ENCODE measurements at places on chromosomes 1 and 21.

DNA sequence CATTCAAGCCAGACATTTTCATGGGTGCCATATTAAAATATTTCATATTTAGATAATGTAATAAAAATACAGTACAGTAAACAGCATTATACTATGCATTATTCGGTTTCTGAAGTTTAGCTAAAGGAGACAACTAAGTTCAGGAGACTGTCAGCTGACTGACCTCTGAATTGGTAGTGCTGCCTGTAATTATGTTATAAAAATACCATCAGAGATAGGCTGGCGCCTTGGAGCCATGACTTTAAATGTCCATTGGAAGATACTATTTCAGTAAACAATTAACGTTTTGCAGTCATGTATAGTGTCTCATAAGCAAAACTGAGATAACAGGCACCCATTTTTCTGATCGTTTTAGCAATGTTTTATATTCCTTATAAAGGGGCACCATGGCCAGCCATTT lies 11.3 kb upstream of the RAB29 start:
- no peak for DNase-seq

DNA sequence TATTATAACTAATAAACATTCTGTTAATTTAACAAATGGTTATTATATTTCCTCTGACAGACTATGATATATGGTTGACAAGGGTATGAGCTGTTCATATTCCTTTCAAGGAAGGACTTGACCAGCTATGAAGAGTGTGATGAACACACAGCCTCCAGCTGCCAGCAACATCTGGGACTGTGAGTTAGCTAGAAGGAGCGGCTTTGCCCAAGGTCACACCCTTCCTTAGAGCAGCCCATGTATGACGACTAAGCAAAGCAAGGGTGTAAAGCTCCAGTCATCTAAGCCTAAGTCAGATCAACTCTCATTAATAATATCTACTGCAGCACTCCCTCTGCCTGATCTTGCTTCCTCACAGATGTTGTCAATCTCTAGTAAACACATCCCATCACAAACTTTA lies 355.4 kb downstream of the PLPP3 start:
- no peak for DNase-seq

GRCh38 chr1:12619792-12620487 lies 1.9 kb upstream of the DHRS3 start:
- no peak for DNase-seq

DNA sequence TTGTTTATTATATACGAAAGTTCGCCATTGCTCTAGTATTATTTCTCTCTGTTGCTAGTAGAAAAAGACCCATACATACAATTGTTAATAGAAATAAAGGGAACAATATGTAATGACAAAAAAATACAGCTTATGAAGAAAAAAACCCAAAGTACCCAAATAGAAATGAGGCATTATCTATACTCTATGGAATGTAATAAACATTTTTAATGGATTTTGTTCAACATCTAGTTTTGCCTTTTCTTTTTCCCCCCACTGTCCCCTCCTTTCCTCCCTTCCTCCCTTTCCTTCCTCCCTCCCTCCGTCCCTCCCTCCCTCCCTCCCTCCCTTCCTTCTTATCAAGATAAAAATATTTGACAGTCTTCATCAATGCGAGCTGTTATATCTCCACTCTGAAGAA lies 81.5 kb upstream of the NEK7 start:
- DNase-seq: no peak

- DNase-seq: no peak
Observed at GRCh38 chr1:87572008-87572407, 243.3 kb downstream of the LMO4 start.

GRCh38 chr1:44743211-44743610 lies 3.6 kb downstream of the KIF2C start:
- no peak for DNase-seq

- DNase-seq: no peak
Observed at GRCh38 chr1:175380521-175381300, 188.1 kb upstream of the KIAA0040 start.

DNA sequence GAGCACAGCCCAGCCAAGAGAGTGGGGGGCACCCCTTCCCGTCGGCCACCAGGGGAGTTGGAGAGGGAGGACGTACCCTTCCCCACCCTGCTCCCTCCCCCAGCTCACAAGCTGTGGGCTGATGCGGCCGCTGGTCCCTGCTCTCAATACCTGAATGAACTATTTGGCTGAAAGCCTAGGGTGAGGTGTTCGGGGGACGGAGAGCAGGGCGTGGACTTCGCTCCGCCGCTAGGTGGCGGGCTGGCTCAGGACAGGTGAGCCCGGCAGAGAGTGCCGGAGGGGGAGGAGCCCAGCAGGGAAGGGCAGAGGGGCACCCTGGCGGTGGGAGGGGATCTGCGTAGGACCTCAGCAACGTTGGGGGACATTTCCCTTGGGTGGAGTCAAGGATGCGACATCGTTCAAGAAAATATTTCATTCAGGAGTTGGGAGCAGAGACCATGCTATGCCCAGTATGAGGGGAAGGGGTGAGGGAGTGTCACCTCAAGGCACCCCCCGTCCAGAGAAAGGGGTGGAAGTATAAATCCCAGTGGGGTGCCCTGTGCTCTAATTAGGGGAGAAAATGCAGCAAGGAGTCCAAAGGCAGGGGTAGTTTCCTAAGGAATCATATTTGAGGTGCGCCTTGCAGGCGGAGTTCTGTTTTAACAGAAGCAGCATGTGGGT lies 12.0 kb upstream of the RHBG start:
- DNase-seq: no peak

- no peak for DNase-seq
Observed at GRCh38 chr1:227218870-227219573, 99.3 kb downstream of the CDC42BPA start.

GRCh38 chr21:38718481-38718880 lies 87.2 kb upstream of the ETS2 start:
- DNase-seq: no peak

DNA sequence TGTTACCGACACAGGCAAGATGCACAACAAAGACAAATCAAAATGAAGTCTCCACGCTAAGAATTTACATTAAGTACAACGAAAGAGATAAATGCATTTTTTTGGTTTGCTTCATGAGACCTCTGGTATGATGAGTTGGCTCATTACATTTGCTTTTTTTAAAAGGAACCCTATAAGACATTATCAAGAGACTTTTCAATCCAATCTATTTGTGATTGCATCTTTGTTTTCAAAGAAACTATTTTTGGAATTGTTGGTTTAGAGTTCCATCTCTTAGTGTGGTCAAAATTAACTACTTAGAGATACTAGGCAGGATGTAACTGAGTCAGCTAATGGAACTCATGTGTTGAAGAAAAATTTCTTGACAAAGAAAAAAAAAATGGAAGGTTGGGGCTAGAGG lies 200.1 kb downstream of the ZC3H11B start:
- DNase-seq: no peak

DNA sequence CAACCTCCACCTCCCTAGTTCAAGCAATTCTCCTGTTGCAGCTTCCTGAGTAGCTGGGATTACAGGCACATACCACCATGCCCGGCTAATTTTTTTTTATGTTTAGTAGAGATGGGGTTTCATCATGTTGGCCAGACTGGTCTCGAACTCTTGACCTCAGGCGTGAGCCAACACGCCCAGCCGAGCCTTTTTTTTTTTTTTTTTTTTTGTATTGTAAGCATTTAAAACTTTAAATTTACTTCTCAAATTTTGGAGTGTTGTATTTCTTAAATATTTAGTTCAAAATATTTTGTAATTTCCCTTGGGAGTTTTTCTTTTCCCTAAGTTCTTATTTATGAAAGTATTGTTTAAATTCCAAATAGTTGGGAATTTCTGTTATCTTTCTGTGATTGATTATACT lies 9.2 kb upstream of the SCAF4 start:
- DNase-seq: no peak

GRCh38 chr1:112465122-112465521 lies 43.6 kb upstream of the WNT2B start:
- no peak for DNase-seq

DNA sequence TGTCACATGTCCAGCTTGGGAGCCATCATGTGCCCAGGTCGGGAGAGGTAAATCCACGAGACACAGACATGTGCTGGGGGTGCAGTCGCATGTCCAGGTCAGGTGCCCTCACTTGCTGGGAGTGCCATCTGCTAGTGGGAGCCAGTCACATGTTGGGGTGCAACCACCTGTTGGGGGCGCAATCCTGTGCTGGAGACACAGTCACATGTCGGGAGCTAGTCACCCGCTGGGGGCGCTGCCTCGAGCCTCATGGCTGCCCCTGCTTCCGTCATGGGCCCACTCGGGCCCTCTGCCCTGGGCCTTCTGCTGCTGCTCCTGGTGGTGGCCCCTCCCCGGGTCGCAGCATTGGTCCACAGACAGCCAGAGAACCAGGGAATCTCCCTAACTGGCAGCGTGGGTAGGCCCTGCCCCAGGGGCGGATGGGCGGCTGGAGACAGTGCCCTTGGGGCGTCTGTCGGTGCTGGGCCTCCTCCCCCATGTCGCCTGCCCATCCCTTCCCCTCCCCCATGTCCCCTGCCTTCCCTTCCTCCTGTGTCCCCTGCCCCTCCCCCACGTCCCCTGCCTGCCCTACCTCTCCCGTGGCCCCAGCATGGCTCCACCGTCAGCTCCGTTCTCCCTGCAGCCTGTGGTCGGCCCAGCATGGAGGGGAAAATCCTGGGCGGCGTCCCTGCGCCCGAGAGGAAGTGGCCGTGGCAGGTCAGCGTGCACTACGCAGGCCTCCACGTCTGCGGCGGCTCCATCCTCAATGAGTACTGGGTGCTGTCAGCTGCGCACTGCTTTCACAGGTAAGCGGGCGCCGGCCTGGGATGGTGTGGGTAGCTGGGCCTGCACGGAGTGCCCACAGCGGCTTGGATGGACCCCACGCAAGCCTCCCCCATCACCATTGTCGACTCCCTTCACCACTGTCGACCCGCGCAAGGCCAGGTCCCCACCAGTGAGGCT lies at the start of gene PRSS38:
Gene PRSS38 (plus strand): TSS at position 208 of the 942 bp plus-strand sequence. CDS start 42 bp downstream, at position 250.
- DNase-seq: no peak

DNA sequence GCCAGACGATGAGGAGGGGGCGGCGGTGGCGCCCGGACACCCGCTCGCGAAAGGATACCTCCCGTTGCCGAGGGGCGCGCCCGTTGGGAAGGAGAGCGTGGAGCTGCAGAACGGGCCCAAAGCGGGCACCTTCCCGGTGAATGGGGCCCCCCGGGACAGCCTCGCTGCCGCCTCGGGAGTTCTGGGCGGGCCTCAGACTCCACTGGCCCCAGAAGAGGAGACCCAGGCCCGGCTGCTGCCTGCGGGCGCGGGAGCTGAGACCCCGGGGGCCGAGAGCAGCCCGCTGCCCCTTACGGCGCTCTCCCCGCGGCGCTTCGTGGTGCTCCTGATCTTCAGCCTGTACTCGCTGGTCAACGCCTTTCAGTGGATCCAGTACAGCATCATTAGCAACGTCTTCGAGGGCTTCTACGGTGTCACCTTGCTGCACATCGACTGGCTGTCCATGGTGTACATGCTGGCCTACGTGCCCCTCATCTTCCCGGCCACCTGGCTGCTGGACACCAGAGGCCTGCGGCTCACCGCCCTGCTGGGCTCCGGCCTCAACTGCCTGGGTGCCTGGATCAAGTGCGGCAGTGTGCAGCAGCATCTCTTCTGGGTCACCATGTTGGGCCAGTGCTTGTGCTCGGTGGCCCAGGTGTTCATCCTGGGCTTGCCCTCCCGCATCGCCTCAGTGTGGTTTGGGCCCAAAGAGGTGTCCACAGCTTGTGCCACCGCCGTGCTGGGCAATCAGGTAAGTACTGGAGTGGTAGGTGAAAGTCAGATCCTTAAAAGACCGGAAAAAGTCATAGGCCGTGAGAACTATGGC lies 588 bp downstream of the FLVCR1 start:
- no peak for DNase-seq

- DNase-seq: no peak
Observed at GRCh38 chr1:54064299-54064698, 10.9 kb downstream of the TCEANC2 start.

DNA sequence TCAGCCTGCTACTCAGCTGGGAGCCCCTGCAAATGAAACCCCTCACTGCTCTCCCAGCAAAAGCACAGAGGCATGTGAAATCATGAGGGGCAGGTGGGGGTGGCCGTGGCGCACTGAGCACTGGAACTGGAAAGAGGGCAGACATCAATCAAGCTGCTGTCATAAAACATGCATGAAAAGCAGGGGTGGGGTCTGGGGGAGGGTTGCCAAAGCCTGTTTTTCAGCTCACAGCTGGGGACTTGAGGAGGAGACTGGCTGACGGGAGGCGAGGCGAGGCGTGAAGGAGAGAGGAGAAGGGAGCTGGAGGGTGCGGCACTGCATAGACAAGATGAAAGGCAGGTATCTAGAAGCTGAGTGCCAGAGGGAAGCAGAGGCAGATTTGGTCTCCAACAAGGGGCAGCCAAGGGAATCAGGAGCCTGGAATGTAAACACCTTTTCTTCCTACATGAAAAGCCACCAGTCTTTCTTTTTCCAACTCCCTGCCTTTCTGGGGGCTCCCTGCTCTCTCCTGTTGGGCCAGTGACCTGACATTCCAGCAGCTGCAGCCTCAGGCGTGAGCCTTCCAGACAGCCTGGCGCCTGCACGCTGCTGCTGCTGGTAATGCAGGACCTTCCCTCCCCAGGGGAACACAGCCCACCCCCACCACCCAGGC lies 87.0 kb downstream of the NMNAT2 start:
- no peak for DNase-seq

DNA sequence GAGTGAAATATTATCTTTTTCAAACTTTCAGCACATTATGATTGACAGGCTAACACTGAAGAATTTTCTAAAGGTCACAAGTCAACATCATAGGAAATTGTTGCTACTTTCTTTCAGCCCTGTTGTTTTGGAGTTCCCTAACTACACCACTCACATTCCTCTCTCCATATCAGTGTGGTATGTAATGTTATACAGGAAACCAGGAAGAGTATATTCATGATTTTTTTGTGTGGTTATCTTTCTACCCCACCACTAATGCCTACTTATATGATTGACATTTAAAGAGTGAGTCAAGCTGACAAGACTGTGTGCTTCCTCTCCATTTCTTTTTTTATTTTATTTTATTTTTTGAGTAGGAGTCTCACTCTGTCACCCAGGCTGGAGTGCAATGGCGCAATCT lies 47.8 kb upstream of the PRDM2 start:
- DNase-seq: no peak

DNA sequence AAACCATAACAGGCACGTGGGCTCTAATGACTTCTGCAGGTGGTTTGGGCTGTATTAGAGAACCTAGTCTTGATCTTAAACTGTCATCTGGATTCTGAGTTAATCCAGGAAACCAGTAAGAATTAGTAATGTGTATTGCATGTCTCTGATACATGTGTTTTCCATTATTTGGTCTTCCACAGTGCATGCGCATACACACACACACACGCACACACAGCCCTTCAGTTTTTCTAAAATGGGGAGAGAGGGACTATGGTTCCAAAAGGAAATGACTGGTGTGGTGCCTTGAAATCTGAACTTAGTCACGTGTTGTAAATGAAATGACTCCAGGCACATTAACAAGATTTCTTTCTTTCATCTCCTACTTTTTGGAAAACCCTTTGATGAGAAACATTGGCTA lies 67.6 kb downstream of the OLFML2B start:
- DNase-seq: no peak

GRCh38 chr1:200980452-200980772 lies 43.1 kb downstream of the KIF21B start:
- DNase-seq: no peak

GRCh38 chr1:166944186-166944967 lies 31.0 kb downstream of the ILDR2 start:
- no peak for DNase-seq

- DNase-seq: no peak
Observed at GRCh38 chr1:230061801-230062200, 5.2 kb upstream of the GALNT2 start.

- DNase-seq: no peak
Observed at GRCh38 chr1:246582301-246583055, 16.2 kb downstream of the CNST start.

All from SIG-M5 (cell line).